ENCODE measurements at places on chromosomes 12 and 14. TPM values are rescaled to one million over a fixed set of nuclear protein-coding genes. Genes with fewer than 3 reads are reported as not detected.

Gene SLC5A8
- total RNA-seq = not detected

DNA sequence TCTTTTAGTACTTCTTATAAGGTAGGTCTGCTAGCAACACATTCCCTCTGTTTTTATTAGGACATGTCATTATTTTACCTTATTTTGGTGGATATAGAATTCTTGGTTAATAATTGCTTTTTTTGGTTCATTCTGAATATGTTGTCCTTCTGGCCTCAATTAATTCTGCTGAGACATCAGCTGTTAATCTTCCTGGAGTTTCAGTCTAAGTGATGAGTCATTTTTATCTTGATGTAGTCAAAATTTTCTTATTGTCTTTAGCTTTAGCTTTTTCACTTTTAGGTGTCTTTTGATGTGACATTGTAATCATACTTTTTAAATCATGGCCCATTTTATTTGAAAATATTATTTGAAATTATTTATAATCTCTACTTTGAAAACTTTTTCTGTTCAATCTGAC lies 104.9 kb upstream of the PMCH start:
- H3K27me3 ChIP-seq = peaks cover 10% of the 10 kb centered on the region
- H3K4me3 ChIP-seq = no peak overlapping the region
- H3K36me3 ChIP-seq = peaks cover 2% of the 10 kb centered on the region
- no peak overlapping the region for H3K27ac ChIP-seq
- peaks cover 31% of the 10 kb centered on the region for H3K4me1 ChIP-seq
- DNase-seq = no peak

- peaks cover 2% of the 10 kb centered on the region for H3K4me1 ChIP-seq
- H3K27ac ChIP-seq = no peak overlapping the region
- H3K36me3 ChIP-seq = no peaks in the 10 kb centered on the region
- DNase-seq = no peak
These were observed 32.3 kb upstream of the ESR2 start for GRCh38 chr14:64326502-64326901.

Gene KCNC2
- total RNA-seq = not detected

- peaks cover 17% of the 10 kb centered on the region for H3K36me3 ChIP-seq
- H3K4me3 ChIP-seq = peak overlapping the region; percentile 30
- H3K4me1 ChIP-seq = peaks cover 21% of the 10 kb centered on the region
These were observed 263 bp downstream of the RCOR1 start for GRCh38 chr14:102592763-102593060.

DNA sequence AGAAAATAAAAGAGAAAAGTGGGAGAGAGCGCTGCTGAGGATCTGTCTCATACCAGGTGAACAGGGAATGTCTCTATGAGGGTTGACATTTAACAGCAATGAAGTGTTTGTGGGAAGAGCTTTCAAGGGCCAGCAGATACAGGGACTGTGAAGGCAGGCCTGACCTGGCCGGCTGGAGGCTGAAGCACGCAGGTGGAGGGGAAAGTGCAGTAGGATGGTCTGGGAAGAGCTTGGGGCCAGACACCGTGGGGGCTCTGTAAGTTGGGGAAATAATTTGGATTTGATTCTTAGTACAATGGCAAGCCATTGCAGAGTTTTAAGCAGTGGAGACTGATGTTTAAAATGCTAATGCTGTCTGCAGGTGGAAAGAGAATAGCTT lies 23.8 kb upstream of the DHRS2 start:
- H3K36me3 ChIP-seq = peaks cover 13% of the 10 kb centered on the region
- no peak overlapping the region for H3K4me3 ChIP-seq
- no peaks in the 10 kb centered on the region for H3K27me3 ChIP-seq
- no peak for DNase-seq
- H3K4me1 ChIP-seq = peaks cover 23% of the 10 kb centered on the region
- H3K27ac ChIP-seq = no peak overlapping the region

GRCh38 chr12:22286569-22286968 lies 47.9 kb downstream of the ST8SIA1 start:
- peaks cover 5% of the 10 kb centered on the region for H3K27me3 ChIP-seq
- H3K4me1 ChIP-seq = peaks cover 8% of the 10 kb centered on the region
- no peak overlapping the region for H3K4me3 ChIP-seq
- H3K36me3 ChIP-seq = no peaks in the 10 kb centered on the region
- DNase-seq = no peak
- no peak overlapping the region for H3K27ac ChIP-seq

GRCh38 chr14:72779679-72780078 lies 114.2 kb downstream of the DPF3 start:
- no peak overlapping the region for H3K27ac ChIP-seq
- H3K4me3 ChIP-seq = no peak overlapping the region
- no peaks in the 10 kb centered on the region for H3K36me3 ChIP-seq
- peaks cover 3% of the 10 kb centered on the region for H3K4me1 ChIP-seq

DNA sequence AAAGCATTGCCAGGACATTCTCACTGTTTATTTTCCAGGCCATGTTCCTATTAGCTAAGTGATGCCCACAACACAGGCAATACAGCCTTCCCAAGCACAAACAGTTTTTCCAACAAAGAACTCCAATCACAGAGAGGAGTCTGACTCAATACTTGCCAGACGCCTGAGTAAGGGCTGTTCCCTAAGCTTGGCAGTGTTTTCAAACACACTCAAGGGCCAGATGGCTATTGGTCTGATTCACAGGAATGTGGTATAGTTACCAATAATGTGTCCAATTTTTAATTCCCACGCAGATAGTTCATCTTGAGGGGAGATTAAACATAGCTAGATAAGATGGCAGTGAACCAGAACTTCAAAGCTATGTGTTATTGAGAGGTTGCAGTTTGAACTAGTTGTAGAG lies 381.0 kb downstream of the SNAPC1 start:
- H3K27me3 ChIP-seq = peaks cover 6% of the 10 kb centered on the region
- H3K4me1 ChIP-seq = no peaks in the 10 kb centered on the region
- no peaks in the 10 kb centered on the region for H3K36me3 ChIP-seq
- no peak overlapping the region for H3K4me3 ChIP-seq

GRCh38 chr14:58732387-58732786 lies 94.6 kb downstream of the DACT1 start:
- no peaks in the 10 kb centered on the region for H3K27me3 ChIP-seq
- H3K4me1 ChIP-seq = peaks cover 27% of the 10 kb centered on the region
- H3K36me3 ChIP-seq = no peaks in the 10 kb centered on the region

Gene SIVA1
- total RNA-seq = 96.0 TPM

Gene PRICKLE1
- total RNA-seq = 0.05 TPM

DNA sequence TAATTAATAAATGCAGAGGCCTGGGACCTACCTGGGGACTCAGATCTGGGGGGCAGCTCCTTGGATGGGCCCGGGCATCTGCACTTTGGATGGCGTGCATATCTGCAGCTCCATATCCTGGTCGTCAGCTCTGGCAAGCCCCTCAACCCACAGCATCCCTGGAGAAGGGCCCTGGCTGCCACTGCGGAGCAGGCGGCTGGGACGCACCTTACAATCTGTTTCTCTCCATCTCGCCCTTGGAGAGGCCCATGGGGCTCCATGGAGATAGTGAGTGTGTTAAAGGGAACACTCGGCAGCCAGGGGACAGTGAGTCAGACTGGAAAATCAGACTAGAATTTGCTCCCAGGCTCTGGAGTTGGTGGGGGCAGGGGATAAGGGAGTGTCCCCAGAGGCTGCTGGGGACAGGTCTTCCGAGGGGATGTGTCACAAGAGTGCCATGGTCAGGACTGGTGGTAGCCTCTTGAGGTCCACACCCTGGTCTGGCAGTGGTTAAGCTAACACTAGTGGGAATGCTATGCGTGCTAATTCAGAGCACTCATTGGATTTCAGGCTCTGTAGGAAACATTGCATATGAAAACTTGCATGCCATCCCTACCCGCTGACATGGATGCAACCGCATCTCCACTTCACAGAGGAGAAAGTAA lies 21.5 kb downstream of the RFLNA start:
- H3K27ac ChIP-seq = no peak overlapping the region
- no peak overlapping the region for H3K4me3 ChIP-seq
- DNase-seq = no peak
- H3K36me3 ChIP-seq = no peaks in the 10 kb centered on the region

DNA sequence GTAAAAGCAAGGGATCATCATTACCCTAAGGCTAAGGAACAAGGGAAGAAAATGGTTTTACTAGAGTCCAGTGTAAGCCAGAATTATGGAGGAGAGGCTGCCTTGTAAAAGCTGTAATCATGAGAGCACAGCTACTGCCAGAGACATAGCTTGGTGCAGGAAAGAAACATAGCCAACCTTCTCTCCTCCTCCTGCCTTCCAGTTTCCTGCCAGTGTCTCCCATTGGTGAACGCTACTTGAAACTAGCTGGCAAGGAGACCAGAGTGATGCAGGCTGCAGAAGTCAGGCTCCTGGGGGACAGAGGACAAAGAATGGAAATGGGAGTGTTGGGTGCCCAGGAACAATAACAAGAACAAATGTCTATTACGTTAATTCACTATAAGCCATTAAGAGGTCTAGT lies 158.5 kb downstream of the NELL2 start:
- H3K4me3 ChIP-seq = no peak overlapping the region
- no peaks in the 10 kb centered on the region for H3K4me1 ChIP-seq
- H3K36me3 ChIP-seq = no peaks in the 10 kb centered on the region
- H3K27ac ChIP-seq = no peak overlapping the region
- no peaks in the 10 kb centered on the region for H3K27me3 ChIP-seq

Gene PTHLH
- not detected for total RNA-seq

Gene EPYC
- total RNA-seq = not detected

- H3K4me3 ChIP-seq = no peak overlapping the region
- H3K27ac ChIP-seq = no peak overlapping the region
- no peaks in the 10 kb centered on the region for H3K4me1 ChIP-seq
- DNase-seq = no peak
- no peaks in the 10 kb centered on the region for H3K27me3 ChIP-seq
These were observed 112.5 kb downstream of the PTPRQ start for GRCh38 chr12:80556566-80556965.

- no peaks in the 10 kb centered on the region for H3K4me1 ChIP-seq
- H3K27me3 ChIP-seq = no peaks in the 10 kb centered on the region
- DNase-seq = no peak
- H3K27ac ChIP-seq = no peak overlapping the region
- no peaks in the 10 kb centered on the region for H3K36me3 ChIP-seq
These were observed 1.5 kb upstream of the NTS start for GRCh38 chr12:85872497-85873091.

- H3K27me3 ChIP-seq = no peaks in the 10 kb centered on the region
- H3K4me3 ChIP-seq = peak overlapping the region; percentile 89
- H3K4me1 ChIP-seq = peaks cover 25% of the 10 kb centered on the region
- no peak for DNase-seq
These were observed 1.3 kb downstream of the UNG start for GRCh38 chr12:109098651-109099050.

Gene GLI1
- 1.5 TPM for total RNA-seq

Gene TSPAN8
- not detected for total RNA-seq

- no peak overlapping the region for H3K27ac ChIP-seq
- H3K36me3 ChIP-seq = peaks cover 30% of the 10 kb centered on the region
- H3K4me3 ChIP-seq = no peak overlapping the region
- no peak for DNase-seq
These were observed 25.3 kb downstream of the C2CD5 start for GRCh38 chr12:22518998-22519397.

- no peak overlapping the region for H3K4me3 ChIP-seq
- no peak overlapping the region for H3K27ac ChIP-seq
- no peaks in the 10 kb centered on the region for H3K36me3 ChIP-seq
- peaks cover 38% of the 10 kb centered on the region for H3K27me3 ChIP-seq
- no peak for DNase-seq
These were observed 5.3 kb upstream of the PPP1R1A start for GRCh38 chr12:54593725-54594124.

GRCh38 chr14:77131206-77131605 lies 10.4 kb downstream of the ZDHHC22 start:
- no peak for DNase-seq
- H3K27ac ChIP-seq = no peak overlapping the region
- peaks cover 31% of the 10 kb centered on the region for H3K27me3 ChIP-seq
- no peaks in the 10 kb centered on the region for H3K36me3 ChIP-seq
- H3K4me3 ChIP-seq = no peak overlapping the region
- H3K4me1 ChIP-seq = peaks cover 2% of the 10 kb centered on the region

Data from activated T-helper 2 cell treated with anti-CD3 and anti-CD28 coated beads, Interferon-gamma antibody, Interleukin-2, Interleukin-4, amounts not matched to agents 10 μg/mL and 5 μg/mL and 100 μg/mL, durations not matched to agents 14 hours and 24 hours and 36 hours (primary cell).